Small intestine (tissue), 16 donors: ENCODE measurements at places on chromosomes 11 and 22. TPM values are rescaled to one million over a fixed set of nuclear protein-coding genes. Genes with fewer than 3 reads are reported as not detected.

- peak; percentile 95 for DNase-seq
Observed at GRCh38 chr11:7575841-7576725, 62.3 kb downstream of the PPFIBP2 start.

- DNase-seq, result no peak
Observed at GRCh38 chr11:91158891-91159537, 936.2 kb upstream of the CHORDC1 start.

DNA sequence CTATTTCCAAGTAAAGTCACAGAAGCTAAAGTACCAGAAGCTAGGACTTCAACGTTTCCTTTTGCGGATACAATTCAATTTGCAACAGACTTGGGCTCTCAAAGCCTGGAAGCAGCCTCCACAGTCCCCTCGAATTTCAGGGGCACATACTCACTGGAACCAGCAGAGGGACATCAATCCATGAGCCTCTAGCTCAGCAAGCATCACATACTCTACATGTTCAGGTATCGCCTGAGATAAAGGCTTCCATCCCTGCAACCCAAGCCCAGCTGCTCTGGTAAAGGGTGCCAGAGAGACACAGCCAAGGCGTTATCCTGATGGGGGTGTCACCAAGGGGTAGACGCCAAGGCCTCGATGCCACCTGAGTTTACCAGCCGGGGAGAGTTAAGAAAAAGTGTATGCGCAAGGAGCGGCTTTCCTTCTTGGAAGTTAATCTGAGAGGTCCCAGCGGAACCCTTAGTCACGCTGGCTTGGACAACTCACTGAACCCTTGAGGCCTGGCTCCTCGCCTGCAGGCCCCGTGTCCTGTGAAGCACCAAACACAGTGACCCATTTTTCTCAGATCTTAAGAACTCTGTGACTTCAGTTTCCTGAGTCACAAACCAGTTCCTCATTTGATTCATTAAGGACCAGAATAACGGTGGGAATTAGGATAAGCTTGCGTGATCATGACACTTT lies 13.0 kb downstream of the LTO1 start:
- no peak for DNase-seq

GRCh38 chr11:1039481-1040427 lies 3.2 kb upstream of the MUC6 start:
- no peak for DNase-seq

DNA sequence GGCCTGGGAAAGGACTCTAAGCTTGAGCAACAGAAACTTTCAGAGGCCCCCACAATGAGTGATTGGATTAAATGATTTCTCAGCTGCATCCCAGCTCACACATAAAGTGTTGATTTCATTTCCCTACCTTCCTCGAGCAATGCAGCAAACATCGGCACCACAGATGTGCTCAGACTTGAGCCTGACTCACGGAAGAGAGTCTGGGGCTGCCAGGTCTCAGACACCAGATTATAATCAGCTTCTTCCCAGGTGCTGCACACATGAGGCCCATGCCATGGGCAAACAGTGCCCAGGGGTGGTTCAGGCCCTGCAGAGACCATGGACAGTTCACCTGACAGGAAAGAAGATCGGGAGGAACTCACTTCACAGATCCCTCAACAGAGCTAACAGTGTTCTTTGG lies 226.6 kb upstream of the TENM4 start:
- DNase-seq, result no peak

DNA sequence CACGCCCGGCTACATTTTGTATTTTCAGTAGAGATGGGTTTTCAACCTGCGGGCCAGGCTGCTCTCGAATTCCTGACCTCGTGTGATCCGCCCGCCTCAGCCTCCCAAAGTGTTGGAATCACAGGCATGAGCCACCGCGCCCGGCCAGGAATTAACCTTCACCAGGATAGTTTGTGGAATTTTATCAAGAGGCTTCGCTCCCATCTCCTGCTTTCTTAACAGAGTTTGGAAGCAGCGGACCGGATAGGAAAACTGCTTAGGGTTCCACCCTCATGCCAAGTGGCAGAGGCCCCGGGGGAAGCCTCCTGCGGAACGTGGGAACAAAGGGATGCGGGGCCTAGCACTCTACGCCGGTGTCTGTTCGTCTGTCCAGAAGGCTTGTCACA lies 229.9 kb downstream of the ST3GAL4 start:
- no peak for DNase-seq

- DNase-seq, result no peak
Observed at GRCh38 chr11:21630934-21631478, 561.9 kb upstream of the ANO5 start.

DNA sequence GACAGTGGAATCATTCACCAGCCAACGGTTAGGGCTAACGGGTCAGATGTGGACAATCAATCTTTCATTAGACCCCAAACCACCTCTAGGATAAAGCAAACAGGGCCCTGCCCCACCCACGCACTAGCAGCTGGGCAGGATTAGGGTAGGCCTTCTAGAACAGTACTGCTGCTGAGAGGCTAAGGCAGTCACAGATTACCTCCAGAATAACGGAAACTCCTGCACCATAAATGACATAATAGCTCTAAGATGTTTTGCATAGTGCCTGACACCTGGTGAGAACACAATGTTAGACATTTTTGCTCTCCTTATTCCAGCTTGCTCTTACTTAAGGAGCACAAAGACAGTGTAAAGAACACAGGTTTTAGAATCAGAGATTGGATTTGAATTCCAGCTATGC lies 1.8 kb downstream of the SYTL2 start:
- DNase-seq, result no peak

DNA sequence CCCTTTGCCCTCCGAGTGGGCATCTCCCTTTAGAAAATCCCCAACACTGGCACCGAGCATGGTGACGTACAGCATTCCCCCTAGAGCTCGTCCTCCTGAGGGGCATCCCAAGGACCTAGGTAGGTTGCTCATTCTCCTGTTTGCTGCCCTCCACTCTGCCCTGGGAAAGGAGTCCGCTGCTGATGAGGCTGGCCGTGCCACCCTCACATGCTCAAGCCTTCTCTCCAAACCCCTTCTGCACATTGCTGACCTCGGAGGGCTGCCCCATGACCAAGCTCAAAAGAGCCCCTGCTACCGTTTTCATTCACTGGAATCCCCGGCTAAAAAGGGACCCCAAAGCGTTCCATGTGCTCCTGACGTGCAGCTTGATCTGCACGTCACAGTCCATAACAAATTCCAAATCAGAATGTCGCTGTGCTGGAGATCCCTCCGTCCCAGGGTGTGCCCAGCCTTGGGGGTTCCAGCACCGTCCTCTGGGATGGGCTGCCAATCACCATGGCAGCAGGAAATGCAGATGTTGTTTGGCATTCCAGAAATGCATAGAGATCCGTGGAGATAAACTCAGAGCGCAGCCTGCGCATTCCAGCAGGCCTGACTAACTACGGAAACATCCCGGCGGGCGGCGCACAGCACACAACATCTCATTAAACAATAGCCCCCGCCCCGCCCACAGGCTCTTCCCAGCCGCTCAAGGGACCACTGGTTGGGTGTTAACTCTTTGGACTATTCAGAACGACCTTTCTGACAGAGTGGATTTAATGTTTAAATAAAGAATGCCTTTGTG lies 26.3 kb upstream of the GNB1L start:
- peak; percentile 61 for DNase-seq

- DNase-seq, result peak; percentile 63
Observed at GRCh38 chr11:66268952-66269905, 790 bp downstream of the RAB1B start.

GRCh38 chr11:120574876-120575275 lies 63.3 kb downstream of the GRIK4 start:
- no peak for DNase-seq

DNA sequence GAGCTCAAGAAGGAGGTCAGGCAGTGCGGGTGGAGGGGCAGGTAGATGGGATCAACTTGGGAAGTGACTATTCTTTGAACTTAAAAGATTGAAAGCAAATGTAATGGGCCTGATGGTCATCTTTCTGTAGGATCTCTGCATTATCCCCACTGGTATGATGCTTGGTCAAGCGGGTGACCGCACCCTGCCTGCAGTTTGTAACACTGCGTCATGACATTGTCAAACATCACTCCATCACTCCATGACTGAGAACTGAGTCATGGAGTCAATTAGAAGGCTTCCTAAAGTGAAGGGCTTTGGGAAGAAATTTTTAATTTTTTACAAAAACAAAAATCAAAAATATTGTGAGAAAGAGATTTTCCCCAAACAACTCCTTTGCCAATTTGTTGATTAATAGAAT lies 62.4 kb upstream of the BMAL1 start:
- DNase-seq, result no peak

DNA sequence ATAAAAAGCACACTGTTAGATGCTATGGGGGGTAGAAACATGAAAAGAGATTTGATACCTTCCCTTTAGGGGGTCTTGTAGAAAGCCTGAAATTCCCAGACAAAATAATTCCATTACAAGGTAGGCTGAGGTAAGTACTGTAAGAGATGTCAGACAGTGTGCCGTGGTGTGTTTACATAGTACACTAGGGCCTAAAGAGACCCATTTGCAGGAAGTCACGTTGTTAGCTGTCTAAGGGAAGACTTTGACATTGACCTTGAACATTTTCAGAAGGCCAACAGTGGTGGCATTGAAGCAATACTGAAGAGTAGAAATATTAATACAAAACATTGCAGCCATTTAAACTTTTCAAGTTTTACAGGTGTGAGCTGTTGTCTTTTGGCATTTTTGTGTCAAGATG lies 30.8 kb downstream of the EXT2 start:
- DNase-seq, result no peak

- no peak for DNase-seq
Observed at GRCh38 chr11:12159351-12160099, 49.1 kb downstream of the MICAL2 start.

GRCh38 chr22:49132009-49132408 lies 695.7 kb downstream of the BRD1 start:
- no peak for DNase-seq

- DNase-seq, result no peak
Observed at GRCh38 chr11:66006891-66007176, 4.5 kb downstream of the BANF1 start.

Gene TRIM34
- polyA plus RNA-seq, result 11.0 TPM

Gene WT1
- not detected for polyA plus RNA-seq

Gene APOL4
- polyA plus RNA-seq, result 10.3 TPM

Gene OR2AG2
- not detected for polyA plus RNA-seq

Gene SIK2
- 7.4 TPM for polyA plus RNA-seq

Gene NAALAD2
- polyA plus RNA-seq, result not detected

Gene ZNF215
- polyA plus RNA-seq, result 0.54 TPM

Gene BTG4
- not detected for polyA plus RNA-seq
